ENCODE measurements at places on chromosomes 11 and 22.

GRCh38 chr22:47189056-47189916 lies 426.8 kb downstream of the TBC1D22A start:
- DNase-seq, result no peak

GRCh38 chr22:33803371-33804282 lies 116.6 kb downstream of the LARGE1 start:
- peak; percentile 70 for DNase-seq

DNA sequence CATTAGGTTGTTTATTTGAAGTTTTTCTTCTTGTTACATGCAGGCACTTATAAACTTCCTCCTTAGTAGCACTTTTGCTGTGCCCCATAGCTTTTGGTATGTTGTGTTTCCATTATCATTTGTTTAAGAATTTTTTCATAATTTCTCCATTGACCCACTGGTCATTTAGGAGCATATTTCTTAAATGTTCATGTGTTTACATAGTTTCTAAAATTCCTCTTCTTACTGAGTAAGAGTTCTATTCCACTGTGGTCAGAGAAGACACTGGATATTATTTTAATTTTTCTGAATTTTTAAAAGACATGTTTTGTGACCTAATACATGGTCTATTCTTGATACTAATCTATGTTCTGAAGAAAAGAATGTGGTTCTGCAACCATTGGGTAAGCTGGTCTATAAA lies 333.0 kb downstream of the DDX10 start:
- DNase-seq, result no peak

DNA sequence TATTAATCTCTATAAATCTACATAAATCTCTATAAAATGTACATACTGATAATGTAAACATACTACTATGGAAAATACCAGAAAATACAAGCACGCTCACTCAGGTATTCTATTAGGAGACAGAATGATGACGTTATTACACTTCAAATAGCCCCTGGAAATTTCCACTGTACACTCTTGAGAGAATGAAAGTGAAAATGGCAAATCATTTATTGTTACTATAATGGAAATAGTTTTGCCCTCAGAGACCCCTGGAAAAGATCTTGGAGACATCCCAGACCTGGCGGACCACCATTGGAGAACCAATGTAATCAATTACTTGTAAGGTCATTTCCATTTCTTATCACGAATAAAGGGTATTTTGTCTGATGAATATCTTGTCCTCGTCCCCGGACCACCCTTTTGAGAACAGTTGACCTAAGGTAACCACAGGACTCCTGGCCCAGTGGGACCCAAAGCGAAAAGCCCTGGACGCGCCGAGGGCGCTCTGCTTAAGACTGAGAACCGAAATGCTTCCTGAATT lies 509 bp upstream of the PRRG4 start:
- DNase-seq, result no peak

DNA sequence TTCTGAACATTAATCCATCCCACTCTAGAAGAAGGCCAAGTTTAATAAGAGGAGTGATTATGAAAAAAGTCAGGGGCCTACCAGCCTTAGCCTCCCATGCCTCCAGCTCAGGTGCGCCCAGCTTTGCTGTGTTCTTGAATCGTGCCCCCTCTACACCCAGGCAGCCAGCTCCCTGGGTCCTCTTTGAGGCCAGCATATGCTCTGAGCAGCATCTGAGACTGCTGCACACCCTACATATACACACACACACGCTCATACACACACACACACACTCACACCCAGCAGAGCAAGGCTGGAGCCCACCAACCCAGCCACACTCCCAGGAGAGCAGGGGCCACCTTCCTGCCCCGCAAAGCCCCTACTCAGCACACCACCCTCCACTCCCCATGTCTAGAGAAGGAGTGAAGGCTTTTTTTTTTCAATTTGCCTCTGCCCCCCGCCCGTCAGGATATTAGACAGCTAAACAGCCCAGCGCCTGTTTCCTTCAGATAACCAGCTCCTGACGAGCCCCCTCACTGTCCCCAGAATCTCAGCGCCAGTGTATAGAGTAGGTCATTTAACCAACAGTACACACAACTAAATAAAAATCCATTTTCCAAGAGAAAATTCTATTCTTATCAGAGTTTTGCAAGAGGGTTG lies 121.6 kb downstream of the BUD13 start:
- no peak for DNase-seq

GRCh38 chr11:27875831-27876775 lies 175.8 kb upstream of the BDNF start:
- no peak for DNase-seq

DNA sequence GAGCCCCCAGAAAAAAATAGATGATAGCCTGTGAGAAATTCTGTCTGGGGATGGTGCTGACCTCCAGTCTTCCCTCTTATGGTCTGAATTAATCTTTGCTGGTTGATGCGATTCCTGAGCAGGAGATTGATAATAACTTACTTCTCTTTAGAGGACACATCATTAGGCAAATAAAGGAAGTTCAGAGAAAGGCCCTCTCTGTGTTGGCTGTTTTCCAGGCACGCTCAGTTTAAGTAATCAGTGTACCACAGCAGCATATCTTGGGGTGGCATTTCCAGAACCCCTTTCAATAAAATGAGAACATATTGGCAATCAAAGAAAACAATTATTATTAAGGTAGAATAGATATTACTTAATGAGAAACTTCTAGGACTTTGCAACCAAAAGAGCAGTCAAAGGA lies 1129.3 kb upstream of the RAG2 start:
- no peak for DNase-seq

GRCh38 chr11:93526641-93527583 lies 16.3 kb downstream of the SMCO4 start:
- DNase-seq, result no peak

DNA sequence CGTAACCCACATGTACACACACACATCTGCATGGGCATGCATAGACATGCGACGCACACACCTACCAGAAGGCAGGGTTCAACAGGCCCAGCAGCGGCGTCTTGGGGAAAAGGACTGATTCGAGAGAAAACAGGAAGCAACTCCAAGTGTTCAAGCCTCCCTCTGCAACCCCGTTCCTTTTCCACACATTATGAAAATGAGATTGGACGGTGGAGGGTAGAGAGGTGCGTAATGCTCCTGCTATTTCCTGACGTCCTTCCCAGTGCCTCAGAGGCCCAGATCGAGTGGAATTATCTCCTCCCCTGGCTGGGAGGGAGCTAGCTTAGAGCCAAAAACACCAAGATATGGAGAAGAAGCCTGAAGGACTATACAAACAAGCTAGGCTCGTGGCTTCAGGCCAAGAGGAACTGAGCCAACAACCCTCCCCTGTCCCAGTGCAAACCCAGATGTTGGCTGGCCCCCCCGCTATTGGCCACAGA lies 289.2 kb downstream of the MN1 start:
- DNase-seq, result peak; percentile 85

- no peak for DNase-seq
These were observed 24.6 kb upstream of the DGAT2 start for GRCh38 chr11:75743711-75744563.

DNA sequence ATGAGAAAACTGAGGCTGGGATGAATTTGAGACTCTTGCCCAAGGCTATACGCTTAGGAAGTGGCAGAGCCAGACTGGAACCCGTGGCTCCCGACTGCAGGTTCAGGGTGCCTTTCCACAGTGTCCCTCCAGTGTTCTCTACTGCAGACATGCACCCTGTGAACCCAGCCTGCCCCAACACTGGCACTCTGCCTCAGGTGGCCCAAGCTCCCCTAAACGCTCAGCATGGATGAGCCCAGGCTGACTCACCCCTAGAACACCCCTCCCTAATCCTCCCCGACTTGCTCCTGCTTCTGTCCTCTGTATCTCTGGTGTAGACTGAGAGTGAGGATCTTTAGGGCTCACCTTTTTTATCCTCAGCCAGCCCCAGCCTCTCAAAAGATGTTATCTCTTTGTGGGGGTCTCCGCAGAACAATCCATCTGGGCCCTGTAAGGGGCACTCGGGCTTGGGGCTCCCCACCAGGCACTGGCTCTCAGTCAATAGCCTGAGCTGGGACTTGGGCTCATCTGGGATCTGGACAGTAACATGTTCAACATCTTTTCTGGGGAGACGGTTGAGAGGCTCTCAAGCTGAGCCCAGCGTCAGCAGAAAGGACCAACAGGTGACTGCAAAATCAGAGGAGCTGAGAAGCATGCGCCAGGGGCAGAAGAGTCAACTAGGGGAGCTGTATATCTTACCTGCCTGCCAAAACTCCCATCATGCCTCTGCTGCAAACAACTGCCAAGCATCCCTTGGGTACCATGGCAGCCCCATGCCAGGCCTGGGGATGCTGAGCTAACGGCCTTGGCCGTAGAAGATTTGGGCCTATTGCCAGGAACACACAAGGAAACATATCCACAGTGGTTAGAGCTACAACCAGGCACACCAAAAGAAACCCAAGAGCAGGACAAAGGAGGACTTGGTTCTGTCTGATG lies 176.2 kb downstream of the BUD13 start:
- DNase-seq, result no peak

- DNase-seq, result no peak
These were observed 57.3 kb upstream of the EIF3D start for GRCh38 chr22:36586271-36586670.
